Heart left ventricle (tissue), 16 donors: ENCODE measurements at places on chromosomes 3 and 15.

DNA sequence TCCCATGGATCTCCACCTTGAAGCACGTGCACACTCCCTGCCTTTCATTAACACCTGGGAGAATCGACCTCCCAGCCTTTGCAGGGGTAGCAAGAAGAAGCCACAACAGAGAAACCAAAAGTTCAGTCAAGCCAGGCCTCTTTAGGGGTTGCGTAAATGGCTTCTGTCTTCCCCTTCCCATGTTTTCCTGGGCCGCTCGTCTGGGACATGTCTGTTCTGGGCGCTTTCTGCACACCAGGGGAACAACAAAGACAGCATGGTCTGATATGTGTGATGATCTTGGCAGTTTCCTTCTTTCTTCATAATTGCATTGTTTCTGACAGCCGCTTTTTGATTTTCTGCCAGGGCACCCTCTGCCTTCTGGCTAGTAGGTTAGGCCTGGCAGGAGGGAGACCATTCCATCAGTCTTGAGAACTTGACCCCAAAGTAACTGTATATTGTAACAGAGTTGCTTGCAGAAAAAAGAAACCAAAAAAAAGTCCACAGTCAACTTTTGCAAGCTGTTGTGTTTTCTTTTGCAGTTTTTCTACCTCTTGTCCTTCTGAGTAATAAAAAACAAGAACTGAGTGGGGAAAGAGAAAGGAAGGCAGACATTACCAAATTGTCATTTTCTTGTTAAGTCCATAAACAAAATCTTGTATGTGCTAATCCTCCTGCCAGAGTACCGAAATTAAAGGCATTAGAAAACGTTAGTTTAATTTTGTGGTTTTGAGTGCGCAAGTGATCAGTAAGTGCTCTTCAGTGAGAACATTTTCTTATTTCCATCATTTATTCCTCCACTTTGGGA is 56.0 kb upstream of the FURIN start:
- DNase-seq: no peak
- no peaks in the 10 kb centered on the region for H3K4me1 ChIP-seq
- H3K27me3 ChIP-seq: no peaks in the 10 kb centered on the region

DNA sequence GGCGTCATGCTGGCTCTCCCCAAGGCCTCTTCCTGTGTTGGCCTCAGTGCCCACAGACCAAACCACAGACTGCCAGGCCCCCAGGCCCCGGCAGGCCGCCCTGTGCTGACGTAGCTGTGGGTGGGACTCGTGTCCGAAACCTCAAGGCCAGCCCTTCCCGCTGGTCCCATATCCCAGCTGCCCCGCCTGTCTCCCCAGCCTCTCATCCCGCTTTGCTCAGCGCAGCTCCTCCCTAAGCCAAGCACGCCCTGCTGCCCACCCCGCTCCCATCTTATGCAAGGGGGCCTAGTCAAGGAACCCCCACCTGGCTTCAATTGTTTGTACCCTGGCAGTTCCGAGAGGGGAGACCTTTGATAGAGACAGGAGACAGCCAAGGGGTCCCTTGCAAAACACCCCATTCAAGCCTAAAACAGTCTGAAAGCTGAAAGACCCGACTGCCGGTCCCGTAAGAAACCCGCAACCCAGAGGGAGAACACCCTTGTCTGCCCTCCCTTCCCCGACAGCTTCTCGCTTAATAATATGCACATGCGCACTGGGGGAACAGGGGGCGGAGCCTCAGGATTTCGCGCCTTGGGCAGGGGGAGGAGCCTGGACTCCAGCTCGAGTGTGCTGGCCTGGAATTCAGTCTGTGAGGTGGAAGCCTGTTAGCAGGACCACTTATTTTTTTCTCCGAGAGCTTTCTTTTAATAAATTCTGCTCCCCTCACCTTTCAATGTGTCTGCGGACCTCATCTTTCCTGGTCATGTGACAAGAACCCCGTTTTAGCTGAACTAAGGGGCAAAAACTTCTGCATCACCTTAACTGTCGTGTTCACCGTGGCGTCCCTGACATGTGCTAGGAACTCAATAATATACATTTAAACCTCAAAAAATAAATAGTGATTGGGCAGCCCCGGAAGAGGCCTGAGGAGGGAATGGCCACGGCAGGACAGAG is 17.2 kb downstream of the TNFAIP8L3 start:
- H3K4me3 ChIP-seq: peak overlapping the region; percentile 42
- peak overlapping the region; percentile 52 for H3K27ac ChIP-seq
- H3K27me3 ChIP-seq: no peaks in the 10 kb centered on the region
- peak; percentile 70 for DNase-seq

GRCh38 chr3:74750901-74751300 is 136.4 kb upstream of the CNTN3 start:
- no peaks in the 10 kb centered on the region for H3K27me3 ChIP-seq
- no peak for DNase-seq
- no peak overlapping the region for H3K4me3 ChIP-seq
- H3K36me3 ChIP-seq: no peaks in the 10 kb centered on the region
- H3K27ac ChIP-seq: no peak overlapping the region

DNA sequence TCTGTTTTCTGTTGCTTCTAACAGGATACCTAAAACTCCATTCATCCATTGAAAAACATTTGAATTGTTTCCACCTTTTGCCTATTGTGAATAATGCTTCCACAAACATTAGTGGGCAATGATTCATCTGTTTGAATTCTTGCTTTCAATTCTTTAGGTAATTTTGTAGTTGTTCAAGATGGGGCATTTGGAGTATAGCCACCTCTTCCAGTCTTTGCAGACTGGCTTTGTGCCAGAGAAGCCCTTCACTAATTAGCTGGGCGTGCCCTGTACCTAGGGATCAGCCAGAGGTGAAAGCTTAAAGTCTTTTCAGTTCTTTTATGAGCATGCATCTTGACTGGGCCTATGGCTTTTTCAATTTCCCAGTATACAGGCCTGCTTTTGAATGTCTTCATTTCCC is 10.9 kb downstream of the RTP1 start:
- H3K27ac ChIP-seq: no peak overlapping the region
- no peak for DNase-seq
- H3K4me3 ChIP-seq: no peak overlapping the region
- peaks cover 17% of the 10 kb centered on the region for H3K4me1 ChIP-seq
- H3K27me3 ChIP-seq: no peaks in the 10 kb centered on the region

- peak; percentile 72 for DNase-seq
- H3K4me3 ChIP-seq: no peak overlapping the region
- peaks cover 38% of the 10 kb centered on the region for H3K4me1 ChIP-seq
These were observed 111.9 kb downstream of the ETFA start for GRCh38 chr15:76199106-76200082.
